NCI-H1436 treated with DMSO at 0.1 percent for 48 hours (cell line): ENCODE measurements at places on chromosomes 1 and 21.

- no peak for DNase-seq
These were observed 29.9 kb downstream of the KRTAP10-1 start for GRCh38 chr21:44510109-44510507.

DNA sequence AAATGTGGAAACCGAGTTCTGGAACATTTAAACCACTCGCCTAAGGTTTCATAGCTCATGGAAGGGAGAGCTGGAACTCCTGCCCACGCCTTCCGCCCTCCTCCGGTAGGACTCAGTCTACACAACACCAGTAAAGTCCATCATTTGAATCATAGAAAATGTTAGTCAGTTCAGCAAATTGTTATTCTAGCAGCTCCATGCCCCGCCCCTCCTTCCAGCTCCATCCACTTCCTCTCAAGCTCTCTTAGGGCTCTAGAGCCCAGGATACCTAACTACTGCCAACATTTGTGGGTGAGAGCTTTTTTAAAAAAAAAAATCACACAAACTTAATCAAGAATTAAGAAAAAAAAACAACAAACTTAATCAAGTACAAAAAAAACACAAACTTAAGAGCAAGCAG lies 121.8 kb downstream of the TBX15 start:
- no peak for DNase-seq

GRCh38 chr1:44590475-44590874 lies 83.8 kb downstream of the TMEM53 start:
- DNase-seq, result no peak

DNA sequence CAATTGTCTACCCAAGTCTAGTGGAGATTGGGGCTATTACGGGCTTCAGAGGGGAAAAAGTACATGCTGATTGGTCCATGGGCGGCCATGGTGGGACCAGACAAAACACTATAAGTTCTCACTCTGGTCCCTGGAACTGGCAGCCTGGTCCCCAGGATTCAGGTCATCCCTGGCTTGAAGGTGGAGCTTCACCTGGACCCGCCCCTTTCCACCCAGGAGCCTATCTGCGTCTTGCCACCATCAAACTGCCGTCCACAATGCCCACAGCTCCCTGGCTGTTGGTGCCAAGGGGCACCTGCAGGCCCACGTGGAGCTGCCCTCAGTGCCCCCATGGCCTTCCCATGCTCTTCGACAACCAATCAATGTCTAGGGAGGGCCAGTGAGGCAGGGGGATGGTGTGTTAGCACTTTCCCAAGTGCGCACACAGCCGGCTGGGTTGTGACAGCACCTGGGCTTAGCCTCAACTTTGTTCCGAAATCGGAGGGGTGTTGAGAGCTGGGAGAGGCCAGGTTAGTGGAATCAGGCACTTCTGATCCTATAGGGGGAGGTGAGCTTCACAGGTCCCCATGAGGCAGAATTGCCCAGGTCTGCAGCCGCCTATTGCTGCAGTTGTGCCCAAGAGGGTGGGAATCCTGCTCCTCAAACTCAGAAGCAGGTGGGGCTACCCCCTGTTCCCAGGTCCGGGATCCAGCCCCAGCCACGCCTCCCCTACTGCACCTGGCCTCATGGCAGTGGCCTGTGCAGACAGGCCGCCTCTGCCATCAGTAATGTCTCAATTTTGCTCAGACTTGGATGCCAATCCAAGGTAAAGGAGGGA lies 1369.4 kb upstream of the PRMT6 start:
- DNase-seq, result no peak

DNA sequence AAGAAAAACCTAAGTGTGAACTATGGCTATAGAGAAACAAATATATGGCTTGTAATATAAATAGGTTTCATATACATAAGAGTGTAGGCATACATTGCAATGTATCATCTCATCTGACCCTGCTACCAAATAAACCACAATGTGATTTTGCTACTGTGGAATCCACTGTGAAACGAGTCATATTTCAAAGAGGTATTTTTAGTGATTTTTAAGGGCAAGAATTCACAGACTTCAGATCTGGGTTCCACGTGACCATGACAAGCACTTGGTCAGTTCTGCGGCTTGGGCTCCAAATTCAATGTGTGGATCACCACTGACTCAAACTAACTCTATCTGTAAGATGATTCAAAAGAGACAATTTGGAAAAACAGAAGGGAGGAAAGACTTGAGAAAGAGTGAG lies 147.0 kb upstream of the ERG start:
- no peak for DNase-seq

- peak; percentile 40 for DNase-seq
These were observed 100.8 kb downstream of the KCNK1 start for GRCh38 chr1:233714631-233715217.
